Fibroblast of mammary gland (primary cell): ENCODE measurements at places on chromosomes 5 and 9.

DNA sequence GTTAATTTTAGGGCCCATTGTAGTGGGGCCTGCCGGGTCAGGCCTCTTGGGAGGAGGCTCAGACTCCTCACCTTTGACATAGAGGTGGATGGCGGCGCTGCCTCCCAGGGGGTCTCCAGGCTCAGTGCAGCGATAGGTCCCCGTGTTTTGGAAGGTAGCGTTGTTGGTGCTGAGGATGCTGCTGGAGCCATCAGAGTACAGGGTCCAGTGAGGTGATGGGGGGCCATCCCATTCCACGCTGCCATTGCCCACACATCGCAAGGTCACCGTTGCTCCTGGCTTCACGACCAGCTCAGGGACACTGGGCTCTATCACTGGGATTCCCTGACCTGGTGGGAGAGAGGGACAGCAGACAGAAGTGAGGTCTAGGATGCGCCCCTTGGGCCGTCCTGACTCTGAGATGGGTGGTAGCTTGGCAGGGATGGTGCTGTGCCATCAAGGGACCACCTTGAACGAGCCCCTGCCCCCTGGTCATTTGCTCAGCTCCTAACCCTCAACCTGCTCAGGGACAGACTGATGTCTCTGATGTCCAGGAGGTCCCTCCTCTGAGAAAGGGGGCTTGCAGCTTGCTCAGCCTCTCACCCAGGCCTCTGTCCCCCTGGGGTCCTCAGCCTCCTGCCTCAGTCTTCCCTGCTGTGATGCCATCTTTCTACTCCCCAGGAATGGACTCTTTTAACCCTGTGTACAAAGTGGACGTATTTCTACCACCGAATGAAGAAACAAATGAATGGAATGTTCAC lies 5.5 kb downstream of the CSF1R start:
- DNase-seq: no peak

DNA sequence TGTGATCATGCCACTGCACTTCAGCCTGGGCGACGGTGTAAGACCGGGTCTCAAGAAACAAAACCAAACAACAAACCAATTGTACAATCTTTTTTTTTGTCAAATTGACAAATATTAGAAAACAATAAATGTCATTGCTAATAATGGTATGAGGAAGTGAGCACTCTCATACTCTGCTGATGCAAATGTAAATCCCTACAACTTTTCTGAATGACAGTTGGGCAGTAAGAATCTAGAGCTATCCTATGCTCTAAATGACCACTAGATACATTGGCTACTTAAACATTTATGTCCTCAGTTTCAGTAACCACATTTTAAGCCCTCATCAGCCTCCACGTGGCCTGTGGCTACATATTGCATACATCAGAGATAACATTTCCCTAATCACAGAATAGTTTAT lies 256.2 kb downstream of the FER start:
- DNase-seq: no peak

GRCh38 chr5:93608855-93609254 lies 25.8 kb downstream of the NR2F1 start:
- no peak for DNase-seq

DNA sequence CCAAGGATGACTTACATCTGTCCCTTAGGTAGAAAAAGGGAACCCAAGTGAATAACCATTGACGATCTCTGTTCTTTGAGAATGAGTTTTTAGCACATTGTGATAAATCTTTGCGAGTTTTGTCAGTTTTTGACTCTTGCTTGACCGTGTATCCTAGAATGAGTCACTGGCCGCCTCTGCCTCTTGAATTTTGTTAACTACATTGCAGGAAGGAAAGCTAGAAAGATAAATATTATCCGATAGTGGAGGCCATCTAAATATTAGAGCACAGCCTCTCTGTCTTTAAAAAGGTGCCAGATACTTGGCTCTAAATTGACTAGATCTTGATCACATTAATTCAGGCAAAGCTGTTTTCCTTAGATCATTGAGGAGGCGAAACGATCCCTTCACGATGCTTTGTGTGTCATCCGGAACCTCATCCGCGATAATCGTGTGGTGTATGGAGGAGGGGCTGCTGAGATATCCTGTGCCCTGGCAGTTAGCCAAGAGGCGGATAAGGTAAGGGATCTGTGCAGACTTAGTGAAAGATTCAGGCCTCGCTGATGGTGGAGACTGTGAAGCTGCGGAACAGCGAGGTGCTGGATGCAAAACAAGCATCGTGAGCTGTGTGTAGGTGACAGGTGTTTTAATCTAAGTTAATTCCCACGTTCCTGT lies 12.2 kb downstream of the CCT5 start:
- no peak for DNase-seq

- no peak for DNase-seq
Observed at GRCh38 chr5:139167952-139168720, 30.0 kb downstream of the SIL1 start.

- peak; percentile 46 for DNase-seq
Observed at GRCh38 chr9:132409828-132410528, at the start of gene CFAP77. TSS of gene CFAP77 (plus strand) at chr9:132410211. CDS start at chr9:132410272, 61 bp downstream.

GRCh38 chr9:37464006-37464405 lies 1.2 kb downstream of the ZBTB5 start:
- DNase-seq: no peak

DNA sequence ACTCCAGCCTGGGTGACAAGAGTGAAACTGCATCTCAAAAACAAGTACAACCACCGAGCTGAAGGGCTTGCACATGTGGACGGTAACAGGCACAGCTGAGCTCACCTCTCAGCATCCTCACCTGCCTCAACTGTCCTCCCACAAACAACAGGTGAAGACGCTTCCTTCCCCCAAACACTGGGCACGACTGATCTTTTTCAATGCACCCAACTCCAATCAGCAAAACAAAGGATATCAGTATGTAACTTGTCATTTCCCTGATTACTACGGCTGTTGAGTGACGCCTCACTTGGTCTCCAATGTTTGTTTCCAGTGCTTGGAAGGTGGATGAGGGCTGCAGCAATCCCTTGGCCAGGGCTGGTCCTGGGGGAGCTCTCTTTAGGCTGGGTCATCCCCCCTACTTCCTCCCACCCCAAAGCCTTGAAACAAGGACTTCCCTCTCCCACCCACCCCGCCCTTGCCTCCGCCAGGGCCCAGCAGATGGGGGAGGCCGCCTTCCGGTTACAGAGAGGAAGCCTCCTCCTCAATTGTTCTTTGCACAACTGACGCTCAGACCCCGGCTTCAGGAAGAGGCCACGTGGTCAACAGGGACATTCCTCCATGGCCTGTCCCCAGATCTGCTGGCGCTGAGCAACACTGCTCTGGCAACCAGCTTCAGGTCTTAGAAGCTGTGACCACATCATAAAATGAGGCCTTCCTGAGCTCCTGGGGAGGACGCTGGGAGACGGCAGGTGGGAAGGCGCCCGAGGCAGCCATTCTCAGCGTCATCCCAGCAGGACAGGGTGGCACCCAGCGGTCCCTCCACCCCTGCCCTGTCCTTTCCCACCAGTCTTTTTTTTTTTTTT lies 5.9 kb downstream of the FAM78A start:
- DNase-seq: no peak

GRCh38 chr5:37889612-37890317 lies 49.9 kb upstream of the GDNF start:
- DNase-seq: peak; percentile 90

DNA sequence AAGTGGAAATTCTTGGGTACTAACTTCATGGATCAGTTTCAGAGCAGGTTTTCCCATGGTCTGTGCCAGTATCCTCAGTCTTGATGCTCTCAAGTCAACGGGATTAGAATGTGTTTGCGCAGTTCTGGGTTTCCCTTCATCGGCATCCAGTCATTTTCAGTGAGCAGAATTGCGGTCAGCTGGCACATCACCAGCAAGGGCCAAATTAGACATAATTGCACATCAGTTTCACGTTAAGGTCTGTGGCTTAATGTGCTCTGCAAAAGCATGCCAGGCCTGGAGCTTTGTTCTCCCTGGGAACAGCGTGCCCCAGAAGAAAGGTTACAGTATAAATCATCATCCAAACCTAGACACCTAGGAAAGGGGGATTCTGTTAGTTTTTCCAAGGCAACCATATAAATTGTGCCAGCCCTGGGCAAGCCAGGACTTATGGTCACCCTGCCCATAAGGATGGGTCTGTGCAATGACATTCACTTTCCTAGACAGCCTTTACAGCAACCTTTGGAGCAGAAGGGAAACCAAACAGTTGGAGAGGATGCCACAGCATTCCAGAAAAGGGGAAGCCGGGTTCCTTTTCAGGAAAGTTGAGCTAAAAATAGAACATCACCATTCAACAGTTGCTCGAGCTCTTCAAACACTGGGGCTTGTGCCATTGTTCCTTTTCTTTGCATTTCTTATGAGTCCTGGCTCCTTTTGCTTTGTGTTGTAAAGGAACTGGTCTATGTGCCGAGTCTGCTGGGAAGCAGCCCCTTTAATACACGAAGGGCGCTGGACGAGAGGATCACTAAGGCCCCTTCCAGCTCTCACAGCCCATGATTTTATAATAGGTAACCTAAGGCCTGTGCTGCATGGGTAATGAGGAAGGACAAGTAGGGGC lies 23.1 kb downstream of the IQGAP2 start:
- no peak for DNase-seq

DNA sequence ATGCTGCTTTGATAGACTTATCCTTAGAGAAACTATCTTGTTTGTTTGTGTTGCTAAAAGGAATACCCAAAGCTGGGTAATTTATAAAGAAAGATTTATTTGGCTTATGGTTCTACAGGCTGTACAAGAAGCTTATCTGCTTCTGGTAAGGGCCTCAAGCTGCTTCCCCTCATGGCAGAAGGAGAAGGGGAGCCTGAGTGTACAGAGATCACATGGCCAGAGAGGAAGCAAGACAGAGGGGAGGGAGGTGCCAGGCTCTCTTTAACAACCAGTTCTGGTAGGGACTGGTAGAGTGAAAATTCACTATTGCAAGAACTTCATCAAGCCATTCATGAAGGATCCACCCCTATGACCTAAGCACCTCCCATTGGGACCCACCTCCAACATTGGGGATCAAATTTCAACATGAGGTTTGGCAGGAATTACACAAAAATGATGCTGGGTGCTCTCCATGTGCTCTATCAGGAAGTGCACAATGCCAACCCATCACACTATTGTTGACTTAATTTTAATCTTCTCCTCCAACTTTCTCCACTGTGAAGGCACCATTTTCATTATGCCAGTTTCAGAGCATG lies 115.1 kb upstream of the SHB start:
- peak; percentile 60 for DNase-seq

- no peak for DNase-seq
Observed at GRCh38 chr9:100698945-100699344, 121.1 kb downstream of the CAVIN4 start.

- DNase-seq: peak; percentile 14
Observed at GRCh38 chr5:59218424-59219045, 635.7 kb downstream of the RAB3C start.

DNA sequence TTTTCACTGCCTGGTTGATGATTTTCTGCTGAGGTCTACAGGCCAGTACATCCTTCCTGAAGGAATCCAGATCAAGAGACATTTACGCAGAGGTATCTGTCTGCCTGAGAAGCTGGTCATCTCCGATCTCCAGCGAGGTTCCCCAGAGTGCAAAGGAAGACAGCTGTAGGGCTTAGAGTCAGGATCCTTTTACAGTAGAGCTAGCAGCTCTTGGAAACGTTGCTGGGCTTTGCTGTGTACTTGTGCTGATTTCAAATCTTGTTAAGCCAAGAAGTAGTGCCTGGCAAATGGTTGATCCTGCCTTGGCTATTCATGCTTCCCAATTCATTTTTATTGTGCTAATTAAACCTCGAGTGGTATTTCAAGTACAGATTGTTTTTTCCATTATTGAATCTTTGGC lies 48.9 kb downstream of the NTRK2 start:
- no peak for DNase-seq

GRCh38 chr5:161751265-161751664 lies 65.7 kb downstream of the GABRA6 start:
- DNase-seq: no peak

GRCh38 chr9:132509928-132510874 lies 72.2 kb upstream of the BARHL1 start:
- peak; percentile 43 for DNase-seq

DNA sequence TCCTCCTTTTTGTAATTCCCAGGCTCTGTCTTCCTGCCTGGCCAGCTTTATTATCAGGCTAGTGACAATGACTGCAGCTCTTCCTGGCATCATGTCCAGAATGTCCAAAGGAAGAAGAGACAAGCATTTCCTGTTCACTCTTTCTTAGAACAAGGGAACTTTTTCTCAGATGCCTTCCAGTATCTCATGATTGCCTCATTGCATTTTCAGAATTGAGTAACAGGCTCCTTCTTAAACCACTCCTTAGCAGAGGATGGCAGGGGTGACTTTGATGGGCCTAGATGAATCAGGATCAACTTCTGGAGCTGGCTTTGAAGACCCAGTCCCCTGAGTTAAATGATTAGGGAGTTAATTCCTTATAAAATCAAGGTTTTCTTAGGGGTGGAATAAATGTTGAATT lies 92.9 kb upstream of the RASGRF2 start:
- DNase-seq: peak; percentile 34

- no peak for DNase-seq
Observed at GRCh38 chr9:6870650-6871477, 113.1 kb downstream of the KDM4C start.

DNA sequence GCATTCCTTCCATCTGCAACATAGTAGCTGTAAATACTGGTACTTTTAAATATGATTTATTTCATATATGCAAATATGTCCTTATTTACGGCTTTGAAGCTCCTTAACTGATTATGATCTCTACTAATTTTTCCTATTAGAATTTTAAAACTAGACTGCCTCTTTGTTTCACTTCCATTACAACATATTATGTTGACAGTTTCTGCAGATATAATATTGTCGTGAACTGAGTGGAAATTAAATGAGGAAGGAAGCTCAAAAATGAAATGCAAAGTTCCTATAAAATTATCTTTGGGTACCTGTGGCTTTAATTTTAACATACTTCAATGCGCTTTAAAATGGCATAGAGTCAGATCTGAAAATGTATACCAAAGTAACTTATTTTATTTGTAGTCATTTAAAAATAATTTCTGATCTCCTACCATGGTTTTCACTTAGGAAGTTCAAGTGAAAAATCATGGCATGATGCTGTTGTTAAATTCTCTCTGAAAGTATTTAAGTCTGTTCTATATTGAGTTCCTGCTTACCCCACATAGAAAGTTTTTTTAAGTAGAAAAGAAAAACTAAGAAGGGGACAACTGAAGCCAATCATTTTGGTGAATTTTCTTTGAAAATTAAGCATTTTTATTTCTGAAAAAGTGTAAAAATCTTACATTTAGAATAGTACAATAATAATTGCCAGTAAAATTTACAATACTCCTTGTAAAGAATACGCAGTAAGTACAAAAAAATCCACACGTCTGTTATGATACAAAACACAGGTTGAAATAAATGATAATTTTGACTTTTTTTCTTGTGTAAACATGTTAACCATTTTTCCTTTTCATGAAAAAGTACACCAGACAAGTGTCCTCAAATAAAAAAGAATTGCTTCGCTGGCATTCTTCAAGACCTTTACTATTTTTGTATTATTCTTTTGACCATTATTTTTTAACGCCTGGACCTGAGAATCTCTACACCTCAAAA lies 2.6 kb downstream of the FOXD1 start:
- DNase-seq: no peak

GRCh38 chr5:148739524-148739923 lies 85.2 kb upstream of the HTR4 start:
- peak; percentile 10 for DNase-seq

GRCh38 chr5:125390326-125390725 lies 643.9 kb upstream of the ZNF608 start:
- DNase-seq: no peak
